PC-9 (cell line): ENCODE measurements at places on chromosomes 11 and 22. TPM values are rescaled to one million over a fixed set of nuclear protein-coding genes. Genes with fewer than 3 reads are reported as not detected.
A peak's percentile ranks its signal among the peaks of the same experiment; 100 is the strongest.

The MYRF gene
- 15.3 and 16.3 TPM in 2 replicates for total RNA-seq

DNA sequence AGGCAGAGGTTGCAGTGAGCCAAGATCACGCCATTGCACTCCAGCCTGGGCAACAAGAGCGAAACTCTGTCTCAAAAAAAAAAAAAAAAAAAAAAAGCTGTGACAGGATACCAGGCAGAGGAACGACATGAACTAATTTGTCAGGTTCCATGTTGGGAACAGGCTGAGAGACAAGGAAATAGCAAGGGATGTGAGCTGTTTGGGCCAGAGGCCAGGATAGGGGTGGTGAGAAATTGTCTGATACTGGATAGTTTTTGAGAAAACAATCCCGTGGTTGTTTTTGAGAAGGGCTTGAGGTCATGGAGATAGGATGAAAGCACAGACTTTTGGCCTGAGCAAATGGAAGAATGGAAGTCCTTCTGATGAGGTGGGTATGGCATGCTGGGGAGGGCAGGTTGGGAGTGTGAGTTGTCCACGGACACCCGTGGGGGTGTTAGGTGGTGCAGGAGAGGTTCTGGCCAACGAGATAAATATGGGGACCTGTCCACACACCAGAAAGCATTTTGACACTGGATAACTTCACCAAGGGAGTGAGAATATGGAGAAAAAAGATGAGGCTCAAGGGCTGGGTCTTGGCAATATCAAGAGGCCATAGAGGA is 13.7 kb downstream of the PIWIL3 start:
- no peak for DNase-seq
- no peaks in the 10 kb centered on the region for H3K36me3 ChIP-seq
- no peak overlapping the region for H3K4me3 ChIP-seq

DNA sequence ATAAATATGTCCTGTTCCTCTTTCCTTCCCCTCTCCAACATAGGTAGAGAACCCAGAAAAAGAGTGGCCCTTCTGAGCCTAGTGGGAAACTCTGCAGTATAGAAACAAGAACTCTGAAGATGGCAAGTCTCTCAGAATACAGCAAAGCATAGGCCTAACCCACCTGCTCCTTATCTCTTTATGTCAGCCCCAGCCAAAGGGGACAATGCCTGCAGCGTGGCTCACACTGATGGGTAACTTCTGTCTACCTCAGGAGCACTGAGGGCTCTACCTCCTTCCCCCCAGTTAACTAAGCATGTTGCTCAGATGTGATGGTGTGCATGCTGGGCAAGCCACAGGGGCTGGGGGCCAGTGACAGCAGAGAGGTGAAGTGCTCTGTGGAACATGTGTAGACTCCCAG is 4.9 kb upstream of the NRIP3 start:
- H3K27me3 ChIP-seq = peaks cover 10% of the 10 kb centered on the region
- no peak overlapping the region for H3K4me3 ChIP-seq
- no peak for DNase-seq
- H3K36me3 ChIP-seq = no peaks in the 10 kb centered on the region
- H3K4me1 ChIP-seq = no peaks in the 10 kb centered on the region
- H3K27ac ChIP-seq = no peak overlapping the region

GRCh38 chr11:117489999-117490679 is 162.5 kb downstream of the CEP164 start:
- no peaks in the 10 kb centered on the region for H3K36me3 ChIP-seq
- no peaks in the 10 kb centered on the region for H3K4me1 ChIP-seq
- H3K4me3 ChIP-seq = no peak overlapping the region
- DNase-seq = no peak

DNA sequence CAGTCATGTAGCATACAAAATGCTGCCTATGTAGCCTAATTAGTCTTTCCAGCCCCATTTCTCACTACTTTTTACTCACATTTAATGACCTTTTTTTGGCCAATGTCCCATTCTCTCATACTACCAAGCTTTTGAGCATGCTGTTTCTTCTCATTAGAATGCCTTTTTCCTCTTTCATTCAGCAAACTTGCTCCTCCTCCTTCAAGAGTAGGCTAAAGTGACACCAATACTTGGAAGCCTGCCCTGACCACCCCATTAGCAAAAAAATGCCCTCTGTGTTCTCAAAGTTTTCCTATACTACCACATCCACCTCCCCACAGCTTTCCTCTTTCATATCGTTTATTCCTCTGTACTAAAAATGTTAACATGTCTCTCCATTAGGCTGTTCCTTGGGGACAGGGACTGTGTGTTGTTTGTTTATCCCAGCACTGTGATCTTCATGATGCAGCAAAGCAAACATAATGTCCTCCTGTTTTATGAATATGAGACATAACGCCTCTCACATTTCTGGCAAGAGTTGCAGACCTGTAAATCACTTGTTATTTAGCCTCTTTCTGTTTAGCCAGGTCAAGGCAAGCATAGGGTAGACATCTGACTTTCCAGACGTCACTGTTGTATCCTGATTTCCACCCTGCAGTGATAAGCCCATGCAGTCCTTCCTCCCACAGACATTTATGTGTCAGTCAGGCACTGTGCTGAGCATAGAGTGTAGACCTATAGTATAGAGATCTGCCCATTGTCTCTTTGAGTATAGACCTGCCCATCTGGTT is 62.0 kb upstream of the UCP3 start:
- peaks cover 21% of the 10 kb centered on the region for H3K36me3 ChIP-seq
- DNase-seq = peak; percentile 21
- H3K4me1 ChIP-seq = peaks cover 73% of the 10 kb centered on the region
- no peaks in the 10 kb centered on the region for H3K27me3 ChIP-seq
- peak overlapping the region; percentile 11; the same call in 1 of the 2 replicates for H3K4me3 ChIP-seq
